ENCODE measurements at places on chromosomes 7 and 10.

DNA sequence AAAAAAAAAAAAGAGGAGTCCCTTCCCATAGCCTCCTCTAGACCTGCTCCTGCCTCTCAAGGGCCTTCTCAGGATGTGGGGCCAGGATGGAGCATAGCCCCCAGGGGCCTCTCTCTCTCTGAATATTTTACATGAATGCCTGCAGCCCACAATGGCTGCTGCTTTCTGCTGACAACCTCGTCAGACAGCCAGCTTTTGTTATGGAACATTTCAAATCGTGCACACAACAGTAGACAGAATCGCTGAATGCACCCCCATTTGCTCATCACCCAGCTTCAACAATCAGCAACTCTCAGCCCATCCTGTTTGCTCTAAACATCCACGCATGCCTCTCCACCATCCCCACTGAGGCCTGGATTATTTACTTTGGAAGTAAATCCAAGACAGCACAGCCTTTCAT, 5.4 kb downstream of the PLAC9 start:
- DNase-seq, result no peak

GRCh38 chr7:69640925-69641594, 42.8 kb downstream of the AUTS2 start:
- DNase-seq, result no peak

GRCh38 chr10:118595064-118595420, 406 bp downstream of the PRLHR start:
- no peak for DNase-seq

- DNase-seq, result no peak
Observed at GRCh38 chr7:117048114-117048866, 95.0 kb downstream of the ST7 start.

- DNase-seq, result no peak
Observed at GRCh38 chr7:7970531-7971307, 2.1 kb downstream of the GLCCI1 start.

DNA sequence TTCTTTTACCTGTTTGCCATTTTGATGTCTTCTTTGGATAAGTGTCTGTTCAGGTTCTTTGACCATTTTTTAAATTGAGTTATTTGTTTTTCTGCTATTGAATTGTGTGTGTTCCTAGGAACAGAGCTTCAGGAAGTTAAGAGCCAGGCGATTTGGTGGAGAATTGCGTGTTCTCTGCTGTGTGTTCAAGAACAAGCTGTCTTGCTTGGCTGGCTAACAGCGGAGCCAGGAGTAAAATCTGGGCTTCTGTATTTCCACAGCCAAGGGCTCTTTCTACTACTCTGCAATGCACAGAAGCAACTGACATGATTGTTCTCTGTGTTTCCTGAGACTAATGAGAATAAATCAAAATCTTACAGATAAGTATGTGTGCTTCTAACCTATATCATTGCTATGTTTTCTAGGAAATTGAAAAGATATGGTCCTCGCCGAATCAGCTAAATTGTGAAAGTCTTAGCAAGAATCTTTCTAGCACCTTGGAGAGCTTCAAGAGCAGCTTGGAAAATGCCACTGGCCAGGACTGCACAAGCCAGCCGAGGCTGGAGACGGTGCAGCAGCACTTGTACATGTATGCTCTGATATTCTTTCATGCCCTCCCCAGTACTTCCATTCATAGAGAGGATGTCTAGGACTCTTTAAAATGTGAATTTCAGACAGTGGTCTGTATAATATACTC, 124.2 kb downstream of the ABCA13 start:
- DNase-seq, result no peak

- no peak for DNase-seq
Observed at GRCh38 chr10:131081376-131081775, 230.1 kb downstream of the TCERG1L start.

DNA sequence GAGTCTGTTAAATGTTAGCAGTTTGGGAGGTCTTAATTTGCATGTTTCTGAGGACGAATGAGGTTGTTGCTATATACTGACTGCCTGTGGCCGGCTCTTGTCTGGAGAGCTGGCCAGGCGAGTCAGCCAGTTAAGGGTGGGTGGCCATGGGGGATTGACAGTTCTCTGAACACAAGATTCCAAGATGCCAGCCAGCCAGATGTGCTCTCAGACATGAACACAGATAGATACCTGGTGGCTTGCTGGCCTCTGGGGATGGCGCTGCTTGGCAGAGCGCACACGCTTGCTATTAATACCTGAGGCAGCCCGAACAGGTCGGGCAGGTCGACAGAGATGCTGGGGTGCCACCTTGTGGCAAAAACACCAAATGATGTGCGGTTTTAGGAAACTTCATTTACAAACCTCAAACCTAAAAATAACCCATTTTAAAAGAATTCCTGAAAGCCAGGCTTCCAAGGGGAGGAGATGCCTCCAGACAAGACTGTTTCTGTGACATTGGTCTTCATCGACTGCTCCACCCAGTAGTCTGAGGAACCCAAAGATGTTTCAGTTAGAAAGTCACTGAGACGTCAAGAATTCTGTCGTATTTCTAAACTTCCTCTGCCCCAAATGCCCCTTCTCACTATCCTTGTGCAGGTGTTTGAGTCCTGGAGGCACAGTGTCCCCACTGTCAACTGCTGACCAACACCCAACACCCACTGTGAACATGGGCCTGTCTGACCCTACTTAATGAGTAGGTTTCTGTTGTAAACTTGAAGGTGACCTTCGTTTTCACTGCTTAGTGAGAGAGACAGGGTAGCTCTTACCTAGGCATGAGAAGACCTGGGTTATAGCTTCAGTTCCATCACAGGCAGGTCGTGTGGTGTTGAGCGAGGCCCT, 123.4 kb downstream of the NT5C2 start:
- peak; percentile 30 for DNase-seq

- no peak for DNase-seq
Observed at GRCh38 chr10:16662923-16663322, 141.2 kb upstream of the C1QL3 start.

DNA sequence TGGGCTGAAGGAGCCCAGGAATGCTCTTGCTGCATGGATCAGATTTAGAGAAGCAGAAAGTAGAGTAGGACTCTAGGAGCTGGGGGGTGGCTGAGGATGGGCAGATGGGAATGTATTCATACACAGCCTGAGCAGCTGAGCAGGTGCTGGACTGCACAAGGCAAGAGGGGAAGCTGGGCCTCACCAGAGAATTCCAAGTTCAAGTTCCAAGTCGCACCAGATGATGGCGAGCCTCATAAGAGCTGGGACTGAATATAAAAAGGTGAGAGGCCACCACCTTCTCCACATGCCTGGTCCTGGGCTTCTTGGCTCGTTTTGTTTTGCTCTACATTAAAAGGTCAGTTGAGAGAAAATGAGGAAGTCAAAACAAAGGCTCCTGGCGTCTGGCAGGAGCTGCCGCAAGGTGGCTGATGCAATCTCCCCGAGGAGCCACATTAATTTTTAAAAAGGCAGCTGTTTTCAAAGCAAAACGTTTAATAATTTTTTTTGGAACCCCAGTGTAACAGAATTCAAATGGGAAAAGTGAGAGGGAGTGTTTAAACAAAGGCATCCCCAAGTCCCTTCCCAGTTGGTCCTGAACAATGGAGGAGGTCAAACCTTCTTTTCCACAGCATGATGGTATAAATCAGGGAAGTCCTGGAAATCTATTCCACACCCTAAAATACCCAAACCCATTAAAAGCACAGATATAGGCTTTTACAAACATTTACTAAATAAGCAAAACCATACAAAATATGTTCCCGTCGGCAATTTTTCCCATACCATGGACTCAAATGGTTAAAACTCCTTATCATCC, 9.5 kb downstream of the CYREN start:
- DNase-seq, result no peak

- DNase-seq, result no peak
Observed at GRCh38 chr7:17710312-17710711, 230.0 kb downstream of the SNX13 start.

- no peak for DNase-seq
Observed at GRCh38 chr7:157817433-157817832, 480.6 kb downstream of the DNAJB6 start.

- DNase-seq, result no peak
Observed at GRCh38 chr10:47224546-47225218, 75.3 kb upstream of the GDF10 start.

GRCh38 chr7:116618338-116619128, 53.5 kb upstream of the MET start:
- DNase-seq, result no peak

- no peak for DNase-seq
Observed at GRCh38 chr10:104002911-104003310, 36.0 kb downstream of the SLK start.

- DNase-seq, result no peak
Observed at GRCh38 chr7:101740981-101741725, 76.3 kb upstream of the CUX1 start.

- DNase-seq, result no peak
Observed at GRCh38 chr7:125847692-125848091, 918.1 kb upstream of the POT1 start.

DNA sequence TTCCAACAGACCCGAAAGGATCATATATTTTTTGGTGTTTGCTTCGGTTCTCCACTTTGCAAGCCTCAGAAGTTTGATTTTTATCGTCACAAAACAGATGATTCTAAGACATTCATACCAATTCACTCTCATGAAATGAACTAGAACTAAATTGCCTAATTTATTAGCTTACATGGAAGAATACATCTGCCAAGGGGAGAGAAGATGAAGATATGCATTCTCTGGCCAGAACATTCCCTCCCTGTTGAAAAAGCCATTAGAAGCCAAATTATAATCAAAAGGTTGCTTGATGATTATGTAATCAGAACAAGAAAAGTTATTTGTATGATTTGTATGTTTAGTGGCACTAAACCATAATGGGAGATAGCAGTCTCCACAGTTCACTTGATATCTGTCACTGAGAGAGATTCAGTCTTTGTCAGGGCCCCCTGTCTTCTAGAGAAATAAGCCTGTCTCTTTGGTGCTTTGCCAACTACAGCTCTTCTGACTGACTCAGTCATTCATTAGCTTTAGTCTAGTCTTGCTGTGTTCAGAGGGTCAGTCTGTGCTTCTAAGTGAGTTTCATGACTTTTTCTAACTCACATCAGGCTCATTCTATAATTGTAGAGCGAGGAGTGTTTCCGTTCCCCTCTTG, 95.3 kb upstream of the GNAI1 start:
- no peak for DNase-seq

DNA sequence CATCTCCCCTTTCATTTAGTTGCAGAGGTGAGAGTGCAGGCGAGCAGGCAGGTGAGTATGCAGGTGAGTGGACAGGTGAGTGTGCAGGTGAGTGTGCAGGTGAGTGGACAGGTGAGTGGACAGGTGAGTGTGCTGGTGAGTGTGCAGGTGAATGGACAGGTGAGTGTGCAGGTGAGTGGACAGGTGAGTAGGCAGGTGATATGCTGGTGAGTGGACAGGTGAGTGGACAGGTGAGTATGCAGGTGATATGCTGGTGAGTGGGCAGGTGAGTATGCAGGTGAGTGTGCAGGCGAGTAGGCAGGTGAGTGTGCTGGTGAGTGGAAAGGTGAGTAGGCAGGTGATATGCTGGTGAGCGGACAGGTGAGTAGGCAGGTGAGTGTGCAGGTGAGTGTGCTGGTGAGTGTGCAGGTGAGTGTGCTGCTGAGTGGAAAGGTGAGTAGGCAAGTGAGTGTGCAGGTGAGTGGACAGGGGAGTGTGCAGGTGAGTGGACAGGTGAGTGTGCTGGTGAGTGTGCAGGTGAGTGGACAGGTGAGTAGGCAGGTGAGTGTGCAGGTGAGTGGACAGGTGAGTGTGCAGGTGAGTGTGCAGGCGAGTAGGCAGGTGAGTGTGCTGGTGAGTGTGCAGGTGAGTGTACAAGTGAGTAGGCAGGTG, 165.6 kb downstream of the ADARB2 start:
- no peak for DNase-seq

DNA sequence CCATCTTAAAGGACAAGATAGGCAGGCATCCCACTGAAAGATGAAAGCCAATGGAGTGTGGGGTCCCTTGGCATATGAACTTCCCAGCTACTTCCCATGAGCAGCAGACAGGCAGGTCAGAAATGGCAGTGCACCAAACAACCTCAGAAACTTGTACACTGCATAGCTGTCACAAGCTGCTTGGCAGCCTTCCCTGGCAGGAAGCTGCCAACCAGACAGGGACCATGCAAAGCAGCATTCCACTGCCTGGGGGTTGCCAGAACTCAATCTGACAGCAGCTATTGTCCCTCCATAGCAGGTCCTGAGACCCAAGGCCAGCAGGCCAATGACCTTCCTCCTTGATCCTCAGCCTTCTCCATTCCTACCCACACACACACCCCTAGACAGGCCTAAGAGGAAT, 139.5 kb downstream of the PLCE1 start:
- DNase-seq, result no peak

DNA sequence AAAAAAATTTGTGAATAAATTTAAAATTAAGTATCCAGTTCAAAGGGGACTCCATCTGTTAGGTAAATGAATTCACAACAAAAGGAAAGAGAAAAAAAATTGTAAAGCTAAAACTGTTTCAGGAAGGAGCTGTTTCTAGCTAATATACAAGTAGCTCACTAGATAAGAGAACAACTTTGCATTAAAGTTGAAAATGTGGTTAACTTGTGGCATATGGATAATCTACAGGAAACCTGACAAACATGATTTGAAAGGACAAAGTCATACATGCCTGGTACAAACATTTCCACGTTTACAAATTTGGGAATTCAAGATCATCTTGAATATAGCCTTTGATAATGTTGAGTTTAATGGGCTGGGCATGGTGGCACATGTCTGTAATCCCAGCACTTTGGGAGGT, 8.9 kb downstream of the NT5C3A start:
- DNase-seq, result no peak

GRCh38 chr7:54249686-54250085, 292.5 kb upstream of the VSTM2A start:
- no peak for DNase-seq

DNA sequence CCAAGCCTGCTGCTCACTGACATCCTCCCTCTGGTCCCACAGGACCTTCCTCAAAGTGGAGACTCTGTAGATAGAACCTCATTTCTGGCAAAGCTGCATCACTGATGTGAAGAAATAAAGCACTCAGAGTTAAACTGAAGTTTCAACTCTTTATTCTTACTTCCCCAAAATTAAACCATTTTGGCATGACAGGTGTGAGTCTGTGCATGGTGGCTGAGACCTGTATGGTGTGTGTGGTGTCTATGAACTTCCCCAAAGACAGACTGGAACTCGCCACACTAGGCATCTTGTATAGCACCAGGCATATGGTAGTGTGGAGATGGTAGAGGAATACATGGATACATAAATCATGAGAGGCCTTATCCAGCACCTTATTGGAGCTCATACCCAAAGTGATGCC, 6.6 kb upstream of the WDFY4 start:
- no peak for DNase-seq

DNA sequence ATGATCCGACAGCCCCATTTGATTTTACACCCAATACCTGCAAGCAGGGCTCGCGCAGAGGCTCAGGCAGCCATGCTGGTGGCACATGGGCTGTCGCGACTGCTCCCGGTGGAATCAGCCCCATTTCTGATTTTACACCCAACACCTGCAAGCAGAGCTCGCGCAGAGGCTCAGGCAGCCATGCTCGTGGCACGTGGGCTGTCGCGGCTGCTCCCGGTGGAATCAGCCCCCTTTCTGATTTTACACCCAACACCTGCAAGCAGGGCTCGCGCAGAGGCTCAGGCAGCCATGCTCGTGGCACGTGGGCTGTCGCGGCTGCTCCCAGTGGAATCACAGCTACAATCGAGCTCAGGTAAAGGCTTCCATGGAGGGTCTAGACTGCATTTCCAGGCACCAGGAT, 244.1 kb downstream of the PTPRN2 start:
- no peak for DNase-seq

Data from NCI-H187 (cell line).